Caudate nucleus (tissue), 63 donors: ENCODE measurements at places on chromosomes 2 and 18.

DNA sequence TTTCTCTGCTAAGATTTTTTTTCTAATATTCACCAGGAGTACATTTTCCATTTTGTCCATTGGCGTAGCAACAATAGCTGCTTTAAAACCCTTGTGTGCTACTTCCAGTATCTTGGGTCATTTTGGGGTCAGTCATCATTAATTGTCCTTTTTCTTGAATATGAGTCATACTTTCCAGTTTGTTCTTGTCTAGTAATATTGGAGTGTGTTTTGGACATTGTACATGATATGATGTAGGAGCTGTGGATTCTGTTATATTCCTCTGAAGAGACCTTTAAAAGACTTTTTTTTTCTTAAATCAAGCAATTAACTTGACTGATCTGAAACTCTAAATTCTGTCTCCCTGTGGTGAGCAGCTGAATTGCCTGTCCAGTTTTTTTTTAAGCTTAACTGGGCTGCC is 40.8 kb downstream of the AGPS start:
- no peak for DNase-seq

- DNase-seq: no peak
Measured at GRCh38 chr2:213923543-213923942, 487.3 kb upstream of the VWC2L start.

DNA sequence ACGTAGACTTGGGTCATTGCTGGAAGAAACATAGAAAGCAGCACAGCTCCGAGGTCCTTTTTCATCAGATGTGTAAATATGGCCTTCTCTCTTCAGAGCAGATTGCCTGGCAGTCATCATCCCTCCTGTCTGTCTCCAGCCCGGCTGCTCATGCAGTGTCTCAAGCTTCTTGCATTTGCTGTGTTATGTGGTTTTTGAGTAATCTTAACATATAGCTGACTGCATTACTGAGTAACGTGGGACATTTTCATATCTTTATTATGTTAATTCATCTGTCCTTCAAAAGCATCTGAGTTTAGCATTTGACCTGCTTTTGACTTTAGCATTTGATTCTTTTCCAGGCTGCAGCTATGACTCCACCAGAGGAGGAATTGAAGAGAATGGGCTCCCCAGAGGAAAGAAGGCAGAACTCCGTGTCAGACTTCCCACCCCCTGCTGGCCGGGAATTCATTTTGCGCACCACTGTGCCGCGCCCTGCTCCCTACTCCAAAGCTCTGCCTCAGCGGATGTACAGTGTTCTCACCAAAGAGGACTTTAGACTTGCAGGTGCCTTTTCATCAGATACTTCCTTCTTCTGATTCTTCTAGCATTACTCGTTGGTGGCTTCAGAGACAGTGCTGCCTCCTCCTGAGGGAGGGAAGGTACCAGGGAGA is 116.2 kb downstream of the RAB3GAP1 start:
- DNase-seq: no peak

- DNase-seq: no peak
Measured at GRCh38 chr18:44852818-44853217, 172.1 kb downstream of the SETBP1 start.

GRCh38 chr2:111122631-111123421 is 2.1 kb downstream of the BCL2L11 start:
- peak; percentile 70 for DNase-seq

DNA sequence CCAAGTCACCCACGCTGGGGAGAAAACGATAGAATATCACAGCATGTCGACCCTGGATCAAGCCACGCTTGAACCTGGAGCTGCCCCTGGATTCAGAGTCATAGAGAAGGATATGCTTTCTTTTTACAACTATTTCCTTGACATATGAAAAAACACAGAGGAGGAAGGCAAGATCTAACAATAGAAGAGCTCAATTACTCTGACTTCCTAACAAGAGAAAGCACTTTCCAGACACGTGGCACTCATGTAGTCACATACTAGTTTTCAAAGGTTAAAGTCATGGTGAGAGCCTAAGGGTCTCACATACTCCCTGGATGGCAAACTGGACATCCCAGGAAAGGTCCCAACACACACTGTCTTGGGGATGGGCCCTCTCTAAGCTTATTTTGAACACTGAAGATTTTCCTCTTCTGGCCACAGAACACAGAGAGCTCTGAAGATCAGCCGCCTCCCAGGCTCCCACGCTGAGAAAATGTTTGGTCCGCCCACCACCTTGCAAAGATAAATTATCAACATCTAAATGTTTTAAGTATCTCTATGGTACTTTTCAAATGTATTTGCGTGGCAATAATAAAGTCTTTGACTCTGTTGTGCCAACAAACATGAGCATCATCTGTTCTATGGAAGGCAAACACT is 4.9 kb downstream of the PXDN start:
- DNase-seq: no peak

- no peak for DNase-seq
Measured at GRCh38 chr2:223854741-223855140, 17.4 kb upstream of the AP1S3 start.
